GM23338 (cell line): ENCODE measurements at places on chromosomes 1 and 21. TPM values are rescaled to one million over a fixed set of nuclear protein-coding genes. Genes with fewer than 3 reads are reported as not detected.
A peak's percentile ranks its signal among the peaks of the same experiment; 100 is the strongest.

Gene CD101
- 0.74 and 1.2 TPM in 2 replicates for total RNA-seq

GRCh38 chr1:227912866-227913265 lies 34.9 kb downstream of the WNT9A start:
- H3K27ac ChIP-seq: no peak overlapping the region
- DNase-seq: peak; percentile 18
- H3K27me3 ChIP-seq: no peaks in the 10 kb centered on the region
- no peaks in the 10 kb centered on the region for H3K36me3 ChIP-seq
- H3K4me1 ChIP-seq: peaks cover 18% of the 10 kb centered on the region
- no peak overlapping the region for H3K4me3 ChIP-seq

DNA sequence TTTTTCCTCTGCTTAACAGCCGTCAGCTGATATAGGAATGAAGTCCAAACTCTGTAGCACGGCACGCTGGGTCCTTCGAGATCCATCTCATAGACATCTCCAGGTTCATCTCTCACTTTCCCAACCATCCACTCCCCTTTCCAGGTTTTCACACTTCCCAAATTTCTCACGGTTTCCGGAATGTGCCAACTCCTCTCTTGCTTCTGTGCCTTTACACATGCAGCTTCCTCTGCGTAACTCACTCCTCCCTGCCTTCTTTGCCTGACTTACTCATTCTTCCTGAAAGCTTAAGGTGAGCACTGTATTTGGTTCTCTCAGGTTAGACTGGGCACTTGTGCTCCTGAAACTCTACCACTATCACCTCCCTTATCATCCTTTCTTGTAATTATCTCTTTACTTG lies 168.4 kb downstream of the PCNX2 start:
- H3K27me3 ChIP-seq: no peaks in the 10 kb centered on the region
- no peak overlapping the region for H3K4me3 ChIP-seq
- H3K27ac ChIP-seq: no peak overlapping the region; the same call in 1 of the 2 replicates
- peaks cover 36% of the 10 kb centered on the region for H3K36me3 ChIP-seq
- no peaks in the 10 kb centered on the region for H3K4me1 ChIP-seq

GRCh38 chr1:77832901-77833300 lies 53.5 kb downstream of the MIGA1 start:
- no peak overlapping the region for H3K4me3 ChIP-seq
- no peaks in the 10 kb centered on the region for H3K27me3 ChIP-seq
- H3K4me1 ChIP-seq: 0 out of 2 replicates have a peak, but pooled peaks cover 4% of the 10 kb centered on the region

Gene NEXN
- 2.6 and 3.8 TPM in 2 replicates for total RNA-seq

- no peak overlapping the region for H3K4me3 ChIP-seq
- no peaks in the 10 kb centered on the region for H3K27me3 ChIP-seq
- no peaks in the 10 kb centered on the region for H3K36me3 ChIP-seq
Observed at GRCh38 chr21:40146216-40146837, 279.1 kb downstream of the PCP4 start.

Gene S100A7A
- not detected in 2 replicates for total RNA-seq

- H3K27me3 ChIP-seq: no peaks in the 10 kb centered on the region
- no peak for DNase-seq
- peaks cover 85% of the 10 kb centered on the region for H3K4me1 ChIP-seq
- H3K36me3 ChIP-seq: no peaks in the 10 kb centered on the region
- H3K27ac ChIP-seq: no peak overlapping the region
- H3K4me3 ChIP-seq: no peak overlapping the region
Observed at GRCh38 chr1:205353191-205353590, 3.5 kb downstream of the KLHDC8A start.

DNA sequence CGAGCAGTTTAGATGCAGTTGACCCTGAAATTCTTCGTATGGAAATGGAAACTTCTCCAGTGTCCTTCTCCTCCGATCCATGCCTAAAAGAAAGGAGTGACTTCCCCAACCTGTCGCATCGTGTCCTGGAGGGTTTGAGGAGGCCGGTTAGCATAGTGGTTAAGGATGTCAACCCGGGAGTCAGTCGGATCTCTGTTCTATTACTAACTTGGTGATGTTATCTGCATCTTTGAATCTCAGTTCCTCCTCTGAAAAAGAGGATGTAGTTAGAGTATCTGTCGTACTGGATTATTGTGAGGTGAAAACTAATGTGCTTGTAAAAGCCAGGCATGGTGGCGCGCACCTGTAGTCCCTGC lies 684 bp downstream of the ZBTB8B start:
- H3K4me3 ChIP-seq: peak overlapping the region; percentile 87
- DNase-seq: no peak

GRCh38 chr1:209674957-209675564 lies at the start of gene G0S2:
Gene G0S2, plus strand, starts transcription at chr1:209675412. Its CDS starts 273 bp downstream, at chr1:209675685.
- peak within 1 kb of the TSS; percentile 83 for H3K4me3 ChIP-seq
- H3K36me3 ChIP-seq: no peaks in the 10 kb centered on the region
- no peak within 1 kb of the TSS for H3K27ac ChIP-seq
- H3K27me3 ChIP-seq: peaks cover 67% of the 10 kb centered on the region
- DNase-seq: peak; percentile 77

Gene SUSD4
- 2.1 and 3.6 TPM in 2 replicates for total RNA-seq

Gene ROR1
- 94.3 and 96.0 TPM in 2 replicates for total RNA-seq

Gene PEX11B
- 9.1 and 10.0 TPM in 2 replicates for total RNA-seq

DNA sequence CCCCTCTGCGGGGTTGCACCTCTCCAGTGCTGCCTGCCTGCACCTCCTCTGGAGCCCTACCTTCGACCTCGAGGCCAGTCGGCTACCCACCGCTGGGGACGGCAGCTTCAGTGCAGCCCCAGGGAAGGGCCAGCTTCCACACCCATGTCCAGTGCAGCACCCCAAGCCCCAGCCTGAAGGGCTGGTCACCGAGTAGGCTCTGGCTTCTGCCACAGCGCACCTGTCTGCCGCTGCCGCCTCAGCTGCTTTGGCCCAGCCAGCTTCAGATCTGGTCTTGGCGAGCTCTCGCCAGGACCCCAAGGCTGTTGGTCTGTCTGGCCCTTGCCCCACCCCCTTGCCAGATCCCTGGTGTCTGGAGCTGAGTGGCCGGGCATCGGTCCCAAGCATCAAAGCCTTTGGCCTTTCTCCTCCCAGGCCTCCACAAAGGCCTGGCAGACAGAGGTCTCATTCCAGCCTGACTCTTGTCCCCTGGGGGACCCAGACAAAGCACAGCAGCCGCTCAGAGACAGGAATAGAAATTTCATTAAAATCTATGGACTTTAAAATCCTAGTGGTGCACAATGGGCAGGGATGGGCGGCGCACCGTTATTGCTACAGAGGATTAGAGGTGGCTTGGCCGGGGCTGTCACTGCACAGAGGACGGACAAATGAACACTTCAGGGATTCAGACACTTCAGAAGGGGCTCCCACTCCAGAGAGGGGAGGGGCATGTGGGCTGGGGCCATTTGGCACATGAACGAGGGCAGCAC lies 4.8 kb downstream of the CCDC24 start:
- no peak overlapping the region for H3K4me3 ChIP-seq
- peaks cover 6% of the 10 kb centered on the region; the same call in 1 of the 2 replicates for H3K27me3 ChIP-seq
- DNase-seq: no peak
- 0 out of 2 replicates have a peak, but pooled peaks cover 3% of the 10 kb centered on the region for H3K36me3 ChIP-seq
- H3K27ac ChIP-seq: no peak overlapping the region

Gene B3GALT2
- total RNA-seq: not detected in 2 replicates

DNA sequence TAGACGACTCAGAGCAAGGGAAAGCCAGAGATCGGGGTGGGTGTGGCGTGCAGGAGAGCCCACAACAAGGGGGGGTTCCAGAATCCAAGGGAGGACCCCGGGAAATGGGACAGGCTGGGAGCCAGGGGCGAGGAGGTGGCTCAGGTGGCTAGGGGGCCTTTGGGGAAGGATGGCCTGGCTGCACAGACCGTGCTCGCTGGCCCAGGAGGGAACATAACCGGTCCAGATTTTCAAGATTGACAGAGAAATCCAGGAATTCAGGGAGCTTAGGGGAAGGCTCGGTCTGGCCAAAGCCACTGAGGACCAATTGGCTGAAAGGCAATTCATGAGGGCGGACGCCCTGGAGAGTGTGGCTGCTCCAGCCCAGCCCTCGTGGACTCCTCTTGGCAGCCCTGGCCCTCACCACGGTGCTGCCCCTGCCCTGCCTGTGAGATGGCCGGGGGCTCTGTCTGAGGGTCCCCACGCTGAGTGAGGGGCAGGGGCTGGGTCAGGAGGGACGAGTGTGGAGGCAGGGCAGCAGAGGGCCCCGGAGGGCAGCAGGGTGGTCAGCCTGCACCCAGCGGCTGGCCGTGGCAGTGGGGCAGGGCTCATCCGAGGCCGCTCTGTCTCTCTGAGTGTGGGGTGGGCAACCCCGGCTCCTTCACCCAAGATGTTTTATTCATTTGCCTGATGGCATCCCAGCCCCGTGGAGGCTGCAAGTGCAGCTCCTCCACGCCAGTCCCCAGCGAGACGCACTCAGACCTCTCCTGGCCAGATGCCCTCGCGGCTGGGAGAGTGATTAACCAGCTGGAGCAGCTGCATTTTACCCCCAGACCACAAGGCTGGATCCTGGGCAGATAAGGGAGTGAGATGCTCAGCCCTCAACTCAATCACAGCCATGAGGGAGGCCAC lies 5.6 kb upstream of the LRRC3 start:
- H3K27ac ChIP-seq: no peak overlapping the region
- H3K4me3 ChIP-seq: no peak overlapping the region
- DNase-seq: no peak
- no peaks in the 10 kb centered on the region for H3K36me3 ChIP-seq
- no peaks in the 10 kb centered on the region for H3K27me3 ChIP-seq

DNA sequence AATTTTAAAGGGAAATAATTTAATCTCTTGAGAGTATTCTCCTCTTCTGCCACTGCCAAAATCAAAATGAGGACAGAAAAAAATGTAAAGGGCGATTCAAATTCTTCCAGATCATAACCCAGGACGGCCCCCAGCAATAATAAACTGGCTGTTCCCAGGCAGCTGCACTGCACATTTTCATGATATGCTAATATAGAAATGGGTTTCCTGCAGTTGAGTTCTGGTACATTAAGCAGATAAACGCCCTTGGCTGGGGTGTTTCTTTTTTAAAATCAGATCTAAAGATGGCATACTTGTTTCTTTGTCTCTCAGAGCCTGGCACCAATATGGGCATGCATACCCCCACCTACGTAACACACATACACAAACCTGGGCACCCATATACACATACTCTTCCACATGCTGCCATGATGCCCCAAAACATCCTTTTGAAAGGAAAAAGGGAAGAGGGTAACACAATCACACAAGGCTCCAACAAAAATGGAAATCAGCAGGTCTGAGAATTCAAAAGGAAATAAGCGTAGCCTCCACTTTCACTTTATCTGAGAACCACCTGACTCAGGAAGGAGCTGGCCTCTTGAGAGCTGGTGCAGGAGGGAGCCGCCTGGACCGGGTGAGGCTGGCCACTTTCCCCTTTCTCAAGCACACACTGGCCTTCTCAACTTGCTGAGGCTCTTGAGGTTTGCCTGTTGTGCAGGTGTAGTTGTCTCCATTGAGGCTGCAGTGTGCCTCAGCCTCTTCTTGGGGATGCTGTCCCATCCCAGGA lies 653.4 kb downstream of the KIF26B start:
- H3K27me3 ChIP-seq: no peaks in the 10 kb centered on the region
- no peaks in the 10 kb centered on the region for H3K36me3 ChIP-seq
- H3K4me3 ChIP-seq: no peak overlapping the region

Gene ARHGAP30
- 0.19 TPM in 1 of 2 replicates, not detected in the other for total RNA-seq

GRCh38 chr1:175968486-175969172 lies 225.2 kb upstream of the TNR start:
- no peak overlapping the region for H3K4me3 ChIP-seq
- no peak for DNase-seq
- 0 out of 2 replicates have a peak, but pooled peaks cover 4% of the 10 kb centered on the region for H3K36me3 ChIP-seq
- H3K27ac ChIP-seq: no peak overlapping the region

DNA sequence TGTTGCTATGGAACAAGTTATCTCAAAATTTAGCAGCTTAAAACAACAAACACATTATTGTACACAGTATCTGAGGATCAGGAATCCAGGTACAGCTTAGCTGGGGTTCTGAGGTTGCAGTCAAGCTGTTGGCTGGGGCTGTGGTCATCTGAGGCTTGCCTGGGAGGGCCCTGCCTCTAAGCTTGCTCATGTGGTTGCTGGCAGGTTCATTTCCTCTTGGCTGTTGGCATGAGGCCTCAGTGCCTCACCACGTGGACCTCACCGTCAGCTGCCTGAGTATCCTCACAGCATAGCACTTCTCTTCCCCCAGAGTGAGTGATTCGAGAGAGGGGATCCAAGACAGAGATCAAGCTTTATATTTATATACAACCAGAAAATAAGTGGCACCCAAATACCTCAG lies 18.6 kb downstream of the NTPCR start:
- no peak overlapping the region for H3K27ac ChIP-seq
- H3K4me3 ChIP-seq: no peak overlapping the region
- H3K36me3 ChIP-seq: peaks cover 57% of the 10 kb centered on the region
- no peaks in the 10 kb centered on the region for H3K27me3 ChIP-seq
- H3K4me1 ChIP-seq: no peaks in the 10 kb centered on the region

DNA sequence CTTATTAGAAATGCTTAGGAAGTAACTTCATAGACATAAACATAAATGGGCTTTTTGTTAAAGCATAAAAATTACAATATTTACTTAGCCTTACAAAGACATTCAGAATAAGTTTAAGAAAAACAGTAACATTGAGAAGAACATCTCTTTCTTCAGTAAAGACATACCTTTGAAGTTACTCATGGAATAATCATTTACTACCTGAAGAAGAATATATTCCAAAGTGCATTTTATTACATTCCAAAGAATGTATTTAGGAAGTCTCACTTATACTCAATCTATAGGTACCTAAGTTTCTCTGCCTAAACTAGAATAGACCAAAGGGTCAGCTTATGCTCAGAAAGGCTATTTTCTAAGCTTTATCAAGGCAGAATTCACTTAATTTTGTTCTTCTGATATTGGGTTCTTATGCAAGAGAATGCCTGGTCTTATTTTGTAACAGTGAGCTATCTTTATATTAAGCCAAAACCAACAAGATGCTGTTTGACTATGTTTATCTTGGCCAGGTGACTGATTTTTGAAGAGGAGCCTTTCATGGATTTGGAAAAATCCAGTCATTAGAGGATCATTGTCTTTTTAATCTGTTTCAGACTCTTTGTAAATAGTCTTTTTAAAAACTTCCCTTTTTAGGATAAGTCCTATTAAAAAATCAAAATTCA lies 110.1 kb downstream of the OLFML2B start:
- no peaks in the 10 kb centered on the region for H3K4me1 ChIP-seq
- H3K27ac ChIP-seq: no peak overlapping the region
- no peaks in the 10 kb centered on the region for H3K36me3 ChIP-seq
- DNase-seq: no peak
- H3K27me3 ChIP-seq: no peaks in the 10 kb centered on the region
- no peak overlapping the region for H3K4me3 ChIP-seq

Gene PRAMEF33
- not detected in 2 replicates for total RNA-seq

- peak; percentile 86 for DNase-seq
- peaks cover 27% of the 10 kb centered on the region for H3K4me1 ChIP-seq
- H3K36me3 ChIP-seq: no peaks in the 10 kb centered on the region
- peaks cover 45% of the 10 kb centered on the region for H3K27me3 ChIP-seq
- H3K4me3 ChIP-seq: peak within 1 kb of the TSS; percentile 64
Observed at GRCh38 chr1:151716771-151717631, at the start of gene CELF3. Gene CELF3, minus strand, starts transcription at chr1:151716803. Its CDS starts 783 bp downstream, at chr1:151716020.

- no peaks in the 10 kb centered on the region for H3K36me3 ChIP-seq
- H3K4me3 ChIP-seq: no peak overlapping the region
- DNase-seq: no peak
Observed at GRCh38 chr1:113834716-113835115, 22.4 kb upstream of the RSBN1 start.
